Neural progenitor cell (in vitro differentiated cells): ENCODE measurements at places on chromosomes 16 and 17.

DNA sequence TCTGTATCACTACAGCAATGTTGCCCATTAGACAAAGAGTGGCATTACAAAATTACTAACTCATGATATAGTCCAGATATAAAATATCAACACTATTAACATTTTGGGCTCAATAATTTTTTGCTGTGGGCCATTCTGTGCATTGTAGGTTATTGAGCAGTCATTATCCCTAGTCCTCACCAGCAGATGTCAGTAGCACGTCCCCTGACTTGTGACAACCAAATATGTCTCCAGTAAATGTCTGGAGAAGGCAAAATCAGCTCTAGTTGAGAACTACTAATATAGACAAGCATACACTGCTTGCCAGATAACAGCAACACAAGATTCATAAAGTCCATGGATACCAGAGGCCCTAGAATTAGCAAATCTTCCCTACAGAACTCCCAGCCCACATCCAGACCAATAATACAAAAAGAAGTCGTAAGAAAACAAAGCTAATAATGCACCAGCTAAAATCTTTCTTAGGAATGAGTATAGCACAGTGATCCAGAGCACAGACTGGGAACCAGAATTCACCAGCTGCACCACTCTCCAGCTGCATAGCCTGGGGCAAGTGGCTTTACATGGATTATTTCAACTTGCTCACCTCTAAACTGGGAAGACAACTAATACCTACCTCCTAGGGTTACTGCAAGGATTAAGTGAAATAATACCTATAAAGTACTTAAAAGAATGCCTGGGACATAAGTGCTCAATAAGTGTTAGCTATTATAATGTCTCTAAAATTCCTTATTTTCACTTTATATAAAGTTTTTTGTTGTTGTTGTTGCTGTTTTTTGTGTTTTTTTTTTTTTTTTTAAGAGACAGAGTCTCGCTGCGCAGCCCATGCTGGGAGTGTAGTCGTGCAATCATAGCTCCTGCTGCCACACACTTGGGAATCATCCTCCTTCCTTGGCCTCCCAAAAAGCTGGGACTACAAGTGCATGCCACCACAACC lies 23.7 kb downstream of the HELZ start:
- peak; percentile 39 for DNase-seq

DNA sequence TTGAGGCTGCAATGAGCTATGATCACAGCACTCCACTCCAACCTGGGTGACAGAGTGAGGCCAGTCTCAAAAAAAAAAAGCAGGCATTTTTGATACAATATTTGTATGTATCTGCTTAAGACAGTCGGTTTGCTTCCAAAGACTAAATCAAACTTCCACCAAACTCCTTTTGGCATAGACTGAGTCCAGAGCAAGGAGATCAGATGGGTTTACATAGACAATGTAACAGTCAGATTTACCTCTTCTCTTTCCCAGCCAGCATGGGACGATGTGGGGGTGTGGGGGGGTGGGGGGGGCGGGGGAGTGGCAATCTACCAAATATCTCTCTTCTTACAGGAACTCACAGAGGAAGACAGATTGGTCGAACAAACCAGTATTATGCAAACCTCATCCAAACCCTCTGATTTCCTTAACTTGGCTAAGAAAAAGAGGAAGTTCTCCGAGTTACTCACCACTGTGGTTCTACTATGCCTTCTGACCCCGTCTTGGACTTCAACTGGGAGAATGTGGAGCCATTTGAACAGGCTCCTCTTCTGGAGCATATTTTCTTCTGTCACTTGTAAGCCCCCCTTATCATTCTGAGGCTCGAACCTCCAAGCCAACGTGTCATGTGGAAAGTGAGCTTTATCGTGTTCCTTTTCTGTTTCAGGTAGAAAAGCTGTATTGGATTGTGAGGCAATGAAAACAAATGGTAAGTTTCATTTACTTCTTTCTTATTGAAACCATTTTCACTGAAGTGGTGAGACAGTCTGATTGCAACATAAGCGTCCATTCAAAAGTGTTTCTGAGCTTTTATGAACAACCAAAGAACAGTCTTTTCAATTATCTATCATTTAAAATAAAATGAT lies at the start of gene MILR1:
MILR1 (plus strand) TSS at position 451 of the 848 bp plus-strand sequence; CDS start at position 505, 54 bp downstream.
- no peak for DNase-seq

DNA sequence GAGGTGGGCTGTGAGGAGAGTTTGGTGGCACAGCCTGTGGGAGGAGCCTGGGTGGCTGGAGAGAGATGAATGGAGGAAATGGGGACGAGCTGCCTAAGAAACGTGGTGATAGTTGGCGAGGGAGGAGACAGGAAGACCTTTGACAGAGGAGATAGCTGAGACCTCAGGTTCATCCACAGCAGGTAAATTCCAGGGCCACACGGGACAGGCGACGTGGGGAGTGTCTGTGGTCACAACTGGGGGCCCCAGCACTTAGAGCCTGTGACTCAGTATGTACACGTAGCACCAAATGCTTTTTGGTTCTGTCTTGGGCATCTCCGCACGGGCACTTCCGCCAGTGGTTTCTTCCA lies 7.7 kb downstream of the MINK1 start:
- no peak for DNase-seq

- DNase-seq = no peak
These were observed 33.1 kb upstream of the CDR2 start for GRCh38 chr16:22407486-22407885.

GRCh38 chr17:80673152-80673920 lies 128.7 kb downstream of the RPTOR start:
- DNase-seq = no peak

- DNase-seq = no peak
These were observed 50.2 kb downstream of the CDH11 start for GRCh38 chr16:65071433-65072311.
